ENCODE measurements at places on chromosomes 6 and 20.
A peak's percentile ranks its signal among the peaks of the same experiment; 100 is the strongest.

DNA sequence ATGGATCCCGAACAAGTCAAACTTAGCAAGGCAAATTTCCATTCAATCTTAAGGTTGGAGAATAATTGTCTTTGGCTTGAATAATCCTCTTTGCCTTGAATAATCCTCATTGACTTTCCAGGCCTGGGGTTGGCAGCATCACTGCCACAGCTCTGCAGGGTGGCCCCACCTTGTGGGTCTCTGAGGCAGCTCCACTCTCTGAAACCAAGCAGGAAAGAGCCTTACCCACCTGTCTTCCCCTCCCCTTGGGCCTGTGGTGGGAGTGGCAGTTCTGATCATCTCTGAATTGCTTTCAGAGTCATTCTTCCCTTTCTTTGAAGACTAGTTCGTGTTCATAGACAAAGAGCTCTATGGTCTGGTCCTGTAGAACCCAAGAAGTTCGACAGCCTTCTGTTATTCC, 47.5 kb downstream of the KCNQ5 start:
- peak; percentile 21 for DNase-seq

GRCh38 chr20:22529150-22530019, 55.0 kb downstream of the FOXA2 start:
- no peak for DNase-seq

DNA sequence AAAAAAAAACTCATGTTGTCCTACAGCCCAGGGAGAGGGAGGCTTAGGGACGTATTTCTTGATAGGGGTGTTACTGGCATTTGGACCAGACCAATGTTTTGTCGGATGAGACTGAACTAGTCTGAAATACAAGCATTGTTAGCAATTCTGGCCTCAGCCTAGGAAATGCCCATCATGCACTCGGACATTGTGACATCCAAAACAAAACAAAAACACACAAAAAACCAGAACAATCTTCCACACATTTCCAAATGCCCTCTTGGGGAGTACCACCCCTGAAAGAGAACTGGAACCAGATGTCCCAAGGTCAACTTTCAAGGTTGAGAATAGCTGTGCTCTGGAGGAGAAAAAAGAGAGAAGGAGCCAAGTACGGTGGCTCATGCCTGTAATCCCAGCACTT, 299.1 kb upstream of the JARID2 start:
- DNase-seq, result no peak

DNA sequence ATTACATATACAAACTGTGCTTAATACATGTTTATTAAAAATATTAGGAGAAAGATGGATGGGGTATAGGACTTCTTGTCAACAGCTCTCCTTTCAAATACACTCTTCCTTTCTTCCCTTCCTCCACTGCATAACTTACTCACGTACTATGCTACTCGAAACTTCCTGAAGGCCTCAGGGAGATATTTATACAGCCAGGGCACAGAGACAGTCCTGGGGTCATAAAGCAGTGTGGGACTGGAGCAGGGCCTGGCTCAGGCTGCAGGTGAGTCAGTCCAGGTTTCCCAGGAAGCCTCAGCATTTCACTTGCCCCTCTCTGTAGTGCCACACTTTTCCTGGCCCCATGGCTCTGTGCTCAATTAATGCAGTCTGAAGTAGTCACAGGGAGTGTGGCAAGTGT, 157.0 kb downstream of the UBE3D start:
- no peak for DNase-seq

GRCh38 chr20:39800111-39800510, 838.0 kb downstream of the DHX35 start:
- no peak for DNase-seq

DNA sequence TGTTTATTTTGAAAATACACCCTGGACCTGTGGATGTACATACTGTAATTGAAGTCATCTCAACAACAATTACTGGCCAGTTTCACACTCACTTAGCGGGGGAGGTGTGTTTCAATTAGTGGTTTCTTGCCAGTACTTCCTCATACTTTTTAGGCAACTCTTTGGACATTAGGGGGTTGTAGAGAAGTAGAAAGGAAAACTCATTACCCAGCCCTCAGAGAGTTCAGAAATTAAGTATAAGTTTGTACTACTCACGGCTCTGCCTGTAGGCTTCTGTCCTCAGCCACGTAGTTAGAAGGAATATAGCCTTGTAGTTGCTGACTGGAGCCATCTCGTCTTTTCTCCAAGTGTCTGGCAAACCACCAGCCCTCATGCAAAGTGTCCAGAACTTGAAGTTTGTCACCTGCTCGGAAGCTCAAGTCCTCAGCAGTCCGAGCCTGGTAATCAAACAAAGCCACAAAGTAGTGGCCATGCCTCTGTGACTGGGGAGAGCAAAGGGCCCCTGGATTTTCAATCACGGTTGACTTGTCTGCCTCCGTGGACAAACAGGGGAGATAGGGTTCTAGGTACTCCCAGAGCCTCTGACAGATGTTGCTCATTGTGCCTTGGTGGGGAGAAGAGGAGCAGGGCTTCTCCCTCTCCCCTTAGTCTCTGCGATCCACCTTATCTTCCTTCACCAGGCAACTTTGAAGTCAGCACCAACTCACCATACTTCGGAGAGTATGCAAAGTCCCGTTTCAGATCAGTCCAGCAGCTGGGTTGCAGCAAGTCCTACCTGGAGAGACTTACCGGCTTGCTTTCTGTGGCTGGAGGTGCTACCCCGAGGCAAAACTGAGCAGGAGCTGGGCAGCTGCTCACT, 749 bp downstream of the FRK start:
- no peak for DNase-seq

- no peak for DNase-seq
Measured at GRCh38 chr20:23043376-23043775, 6.1 kb downstream of the THBD start.

DNA sequence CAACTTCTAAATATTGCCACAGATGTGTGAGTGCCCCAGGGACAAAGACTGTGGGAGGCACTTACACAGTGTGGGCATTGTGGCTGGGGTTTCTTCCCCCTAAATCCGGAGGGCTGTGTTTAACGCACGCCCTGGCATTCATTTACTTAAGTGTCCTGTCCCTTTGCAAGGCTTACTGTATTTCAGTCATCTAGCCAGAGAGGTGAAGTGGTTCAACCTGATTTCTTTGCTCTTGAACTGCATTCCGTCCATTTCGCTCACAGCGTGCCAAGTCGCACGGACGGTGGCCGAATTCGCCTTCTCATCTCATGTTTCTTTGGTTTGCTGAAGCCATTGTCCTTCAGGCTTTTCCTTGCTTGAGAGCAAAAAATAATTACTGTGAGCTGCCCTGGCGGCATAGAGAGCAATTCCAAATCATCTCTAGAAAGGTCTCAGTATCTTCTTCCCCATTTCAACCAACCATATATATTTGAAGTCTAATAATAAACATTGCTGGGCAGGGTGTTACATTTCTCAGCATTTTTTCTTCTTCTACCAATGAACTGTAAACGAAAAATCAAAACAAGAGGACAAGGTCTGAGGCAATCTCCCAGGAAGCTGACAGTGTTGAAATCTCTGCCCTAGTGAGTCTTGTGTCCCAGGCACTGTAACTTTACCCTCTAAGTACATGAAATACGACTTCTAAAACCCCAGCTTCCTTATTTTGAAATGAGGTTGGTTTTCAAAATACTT, 16.9 kb downstream of the SYTL3 start:
- no peak for DNase-seq

GRCh38 chr6:44049989-44050871, 77.0 kb downstream of the MRPL14 start:
- DNase-seq, result no peak

GRCh38 chr20:16917636-16918035, 169.5 kb downstream of the OTOR start:
- DNase-seq, result no peak

DNA sequence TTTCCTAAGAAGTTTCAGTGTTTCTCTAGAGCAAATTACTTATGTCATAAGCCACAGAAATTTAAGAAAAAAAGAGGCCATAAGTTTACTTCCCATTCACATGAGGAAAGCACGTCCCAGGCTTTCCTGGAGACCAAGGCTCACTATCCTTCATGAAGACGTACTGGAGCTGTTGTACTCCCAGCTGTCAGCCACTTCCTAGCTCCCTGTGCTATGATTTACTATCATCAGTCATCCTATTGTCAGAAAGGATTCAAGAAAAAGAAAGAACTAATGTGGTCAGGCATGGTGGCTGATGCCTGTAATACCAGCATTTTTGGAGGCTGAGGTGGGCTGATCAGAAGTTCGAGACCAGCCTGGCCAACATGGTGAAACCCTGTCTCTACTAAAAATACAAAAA, 337.4 kb upstream of the SOX4 start:
- no peak for DNase-seq

GRCh38 chr6:147103694-147104093, 100.5 kb upstream of the STXBP5 start:
- no peak for DNase-seq

DNA sequence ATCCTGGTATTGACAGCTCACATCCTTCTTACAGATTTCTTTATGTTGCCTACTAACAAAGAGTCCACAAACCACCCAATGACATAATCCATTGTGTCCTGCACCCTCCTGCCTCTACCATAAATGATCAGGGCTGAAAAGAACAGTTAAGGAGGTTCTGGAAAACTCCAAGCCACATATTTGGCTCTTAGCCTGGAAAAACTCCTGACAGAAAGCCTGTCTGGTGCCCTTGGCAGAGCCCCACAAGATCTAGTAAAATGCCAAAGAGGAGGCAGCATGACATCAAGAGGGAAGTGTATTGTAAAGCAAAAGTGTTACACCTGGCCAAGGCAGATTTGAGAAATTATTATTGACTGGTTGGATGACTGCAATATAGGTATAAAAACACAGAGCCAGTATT, 126.4 kb upstream of the VGLL2 start:
- DNase-seq, result no peak

GRCh38 chr20:22821081-22821727, 213.9 kb upstream of the SSTR4 start:
- no peak for DNase-seq

DNA sequence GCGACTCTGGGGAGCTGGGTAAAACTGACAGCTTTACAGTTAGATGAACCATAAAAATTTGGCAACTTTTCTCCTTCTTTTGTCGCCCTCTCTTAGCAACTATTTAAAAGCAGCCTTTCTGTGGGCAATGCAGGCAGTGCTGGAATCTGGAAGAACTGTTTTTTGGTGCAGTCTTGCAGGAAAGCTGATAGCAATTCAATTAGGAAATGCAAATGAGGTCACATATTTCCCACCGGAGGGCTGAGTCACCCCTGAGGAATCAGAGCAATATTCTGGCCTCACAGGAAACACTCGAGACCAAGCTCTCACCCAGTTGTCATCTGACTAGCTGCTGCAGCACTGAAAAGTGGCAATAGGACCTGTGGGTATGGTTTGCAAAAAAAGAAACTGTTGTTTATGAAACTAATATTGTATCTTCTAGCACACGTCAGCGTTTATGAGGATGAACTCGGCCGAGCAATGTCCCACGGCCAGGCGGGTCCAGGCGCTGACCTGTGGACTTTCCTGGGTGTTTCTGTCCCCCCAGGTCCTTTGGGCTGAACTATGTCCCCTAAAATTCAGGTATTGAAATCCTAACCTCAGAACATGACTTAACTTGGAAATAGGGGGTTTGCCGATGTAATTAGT, 312.3 kb downstream of the TAF4 start:
- no peak for DNase-seq

GRCh38 chr6:14454473-14454775, 336.9 kb downstream of the CD83 start:
- peak; percentile 72 for DNase-seq

GRCh38 chr6:46704562-46704961, 16.9 kb downstream of the TDRD6 start:
- DNase-seq, result no peak

- DNase-seq, result no peak
Measured at GRCh38 chr20:58127701-58128111, 100.7 kb downstream of the ANKRD60 start.

DNA sequence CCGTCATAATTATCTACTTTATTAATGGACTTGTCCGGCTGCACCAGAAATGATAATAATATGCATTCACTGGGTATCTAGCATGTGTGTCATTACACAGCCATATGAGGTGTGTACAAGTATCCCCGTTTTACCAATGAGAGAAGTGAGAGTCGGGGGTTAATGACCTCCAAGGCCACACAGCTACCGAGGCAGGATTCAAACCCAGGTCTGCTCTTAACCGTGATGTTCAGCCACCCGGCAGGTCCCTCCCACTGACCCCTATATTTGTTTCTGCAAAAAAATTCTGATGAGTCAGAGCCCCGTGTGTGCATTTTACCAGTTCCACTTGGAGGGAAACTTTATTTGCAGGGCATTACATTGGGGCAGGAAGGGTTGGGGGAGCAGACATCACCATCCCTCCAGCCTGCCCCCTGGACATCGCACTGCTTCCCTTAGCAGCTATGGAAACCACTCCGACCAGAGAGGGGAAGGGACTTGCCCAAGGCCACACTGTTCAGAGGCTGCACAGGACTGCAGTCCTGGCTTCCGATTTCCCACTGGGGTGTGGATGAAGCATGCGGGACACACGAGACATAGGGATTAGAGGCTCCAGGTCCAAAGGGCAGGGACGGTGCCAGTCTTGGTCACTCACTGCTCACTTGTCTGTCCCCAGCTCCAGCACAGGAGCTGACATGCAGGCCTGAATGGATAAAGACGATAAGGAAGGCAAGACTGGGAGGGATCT, 10.1 kb upstream of the SRC start:
- no peak for DNase-seq

GRCh38 chr6:47318236-47318989, 8.7 kb upstream of the TNFRSF21 start:
- DNase-seq, result no peak

DNA sequence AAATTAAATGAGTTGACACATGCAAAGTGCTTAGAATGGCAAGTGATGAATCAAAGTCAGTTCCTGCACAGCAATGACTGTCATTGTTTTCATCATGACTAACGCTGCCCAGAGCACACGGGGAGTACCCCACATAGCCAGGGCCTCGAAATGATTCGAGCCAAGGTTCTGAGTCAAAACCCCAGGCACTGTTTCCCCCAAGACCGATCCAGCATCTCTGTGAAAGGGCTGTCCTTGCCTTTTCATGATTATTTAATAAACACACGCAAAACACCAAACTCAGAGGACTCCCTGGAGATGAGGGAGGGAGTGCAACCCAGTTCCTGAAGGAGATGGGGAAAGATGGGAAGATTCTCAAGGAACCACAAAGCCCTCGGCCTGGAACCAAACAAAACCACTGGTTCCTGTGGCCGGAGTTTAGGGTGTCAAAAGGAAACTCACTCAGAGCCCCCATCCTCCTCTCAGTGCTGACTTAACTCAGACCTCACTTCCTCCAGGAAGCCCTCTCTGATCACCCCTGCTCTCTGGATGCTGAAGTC, 3.8 kb downstream of the PREX1 start:
- DNase-seq, result peak; percentile 72

DNA sequence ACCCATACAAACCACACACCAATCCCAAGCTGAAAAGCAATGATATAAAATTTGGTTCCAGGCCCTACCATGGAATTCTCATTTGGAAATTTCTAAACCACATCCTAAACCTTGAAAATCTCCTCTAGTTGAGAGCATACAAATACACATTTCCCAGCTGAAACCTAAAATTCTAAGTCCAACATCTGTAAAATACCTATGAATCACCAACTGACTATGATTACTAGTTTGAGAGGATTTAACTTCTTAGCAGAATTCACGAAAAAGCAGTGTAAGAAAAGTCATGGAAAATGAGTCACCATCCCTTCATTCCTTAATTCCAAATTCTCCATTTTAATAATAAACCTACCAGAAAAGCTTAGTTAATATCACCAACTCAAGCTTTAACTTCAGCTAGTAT, 15.4 kb downstream of the RANBP9 start:
- no peak for DNase-seq

- no peak for DNase-seq
Measured at GRCh38 chr20:47389867-47390347, 33.4 kb upstream of the ZMYND8 start.
